ENCODE measurements at places on chromosomes 3 and 15. TPM values are rescaled to one million over a fixed set of nuclear protein-coding genes. Genes with fewer than 3 reads are reported as not detected.

The MYRIP gene
- total RNA-seq, result 2.2 TPM

The GP9 gene
- 3.8 TPM for total RNA-seq

The IGDCC3 gene
- total RNA-seq, result 4.1 TPM

The MYO1E gene
- total RNA-seq, result 89.9 TPM

The ATR gene
- 28.5 TPM for total RNA-seq

The CASR gene
- 24.4 TPM for total RNA-seq

The LTK gene
- 1.7 TPM for total RNA-seq

The MNS1 gene
- 2.5 TPM for total RNA-seq

The CCR5 gene
- 0.47 TPM for total RNA-seq
